ENCODE measurements at places on chromosomes 5 and 9.

DNA sequence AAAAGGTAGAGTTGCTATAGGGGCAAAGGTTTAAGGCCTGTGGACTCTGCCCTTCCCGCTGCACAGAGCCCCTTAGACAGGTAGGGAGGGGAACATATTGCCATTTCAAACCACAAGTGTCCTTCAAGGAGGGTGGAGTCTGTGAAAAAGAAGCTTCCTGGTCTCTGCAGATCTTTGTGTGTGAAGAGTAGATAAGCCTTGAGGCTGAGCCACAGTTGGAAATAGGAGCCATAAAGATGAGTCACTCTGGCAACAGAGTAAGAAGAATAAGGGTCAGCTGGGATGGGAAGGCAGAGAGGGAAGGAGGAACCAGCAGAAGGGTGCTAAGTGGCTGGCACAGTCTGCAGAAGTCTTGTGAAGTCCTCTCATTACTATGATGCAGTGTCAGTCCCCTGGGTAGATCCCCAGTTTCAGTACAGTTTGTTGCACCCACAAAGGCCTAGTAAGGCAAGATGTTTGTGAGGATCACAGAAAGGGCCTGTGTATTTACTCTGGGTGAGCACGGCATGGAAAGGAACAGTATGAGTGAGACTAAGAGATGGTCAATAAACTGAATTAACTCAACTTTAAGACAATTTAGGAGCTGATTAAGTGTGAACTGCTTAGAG lies 18.1 kb downstream of the GRXCR2 start:
- no peak for DNase-seq

DNA sequence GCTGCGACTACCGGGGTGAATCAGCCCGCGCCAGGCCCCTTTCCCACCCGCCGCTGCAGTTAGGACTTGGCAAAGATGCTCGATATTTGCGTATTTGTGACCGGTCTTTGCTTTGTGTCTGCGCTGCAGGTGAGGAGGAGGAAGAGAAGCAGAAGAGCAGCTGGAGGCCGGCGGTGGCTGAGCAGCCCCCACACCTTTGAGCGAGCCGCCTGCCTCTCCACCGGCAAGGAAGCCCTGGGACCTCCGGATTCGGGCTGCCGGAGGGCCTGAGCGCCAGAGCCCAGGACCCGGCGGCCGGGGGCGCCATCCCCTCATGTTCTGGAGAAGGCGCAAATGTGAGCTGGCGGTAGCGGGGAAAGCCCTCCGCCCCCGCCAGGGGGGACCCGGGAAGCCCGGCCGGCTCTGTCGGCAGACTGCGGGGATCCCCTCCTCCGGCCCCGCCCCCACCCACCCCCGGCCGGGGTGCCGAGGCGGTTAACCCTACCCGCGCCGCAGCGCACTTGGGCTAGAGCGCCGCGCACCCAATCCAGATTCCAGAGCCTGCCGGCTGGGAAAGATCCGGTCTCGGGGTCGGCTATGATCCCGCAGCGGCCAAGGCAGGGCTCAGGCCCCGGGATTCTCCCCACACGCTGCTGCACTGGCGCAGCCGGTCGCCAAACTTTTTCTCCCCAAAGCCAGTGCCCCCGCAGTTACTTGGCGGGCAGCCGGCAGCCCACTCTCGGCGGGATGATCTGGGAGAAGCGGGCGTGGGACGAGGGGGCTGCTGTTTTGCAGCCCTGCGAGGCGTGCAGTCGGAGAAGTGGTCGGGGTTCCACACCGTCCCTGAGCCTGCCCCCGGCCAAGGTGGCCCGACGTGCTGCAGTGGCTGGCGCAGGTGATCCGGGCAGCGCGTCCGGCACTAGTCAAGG lies 800 bp upstream of the KCNN2 start:
- no peak for DNase-seq

GRCh38 chr5:74316064-74316603 lies 324.4 kb downstream of the ENC1 start:
- no peak for DNase-seq

- DNase-seq = no peak
Observed at GRCh38 chr9:91220491-91221135, 141.1 kb downstream of the AUH start.

- no peak for DNase-seq
Observed at GRCh38 chr5:145396888-145397287, 438.3 kb downstream of the PRELID2 start.

GRCh38 chr5:98839469-98840383 lies 66.3 kb downstream of the RGMB start:
- DNase-seq = no peak

GRCh38 chr5:42874621-42875198 lies 63.0 kb upstream of the SELENOP start:
- DNase-seq = no peak

DNA sequence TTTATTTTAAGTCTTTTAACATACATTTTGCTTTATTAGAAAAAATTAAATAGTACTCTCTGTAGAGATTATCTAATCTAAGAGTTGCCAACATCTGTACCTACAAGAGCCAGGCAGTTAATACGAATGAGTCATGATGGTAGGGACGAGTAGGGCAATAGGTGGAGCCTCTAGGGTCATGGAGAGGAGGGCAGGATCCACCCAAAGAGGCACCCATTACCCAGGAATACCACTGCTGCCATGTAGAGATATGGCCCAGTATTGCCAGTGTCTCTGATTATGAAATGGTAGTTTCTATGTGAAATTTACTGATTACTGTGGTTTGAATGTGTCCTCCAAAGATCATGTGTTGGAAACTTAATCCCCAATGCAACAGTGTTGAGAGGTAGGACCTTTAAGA lies 170.4 kb downstream of the PIK3R1 start:
- no peak for DNase-seq

- DNase-seq = no peak
Observed at GRCh38 chr9:113509463-113509862, 45.9 kb downstream of the RGS3 start.

- DNase-seq = no peak
Observed at GRCh38 chr5:72920690-72921502, 34.9 kb upstream of the FCHO2 start.

GRCh38 chr5:88279584-88279983 lies 10.9 kb upstream of the TMEM161B start:
- no peak for DNase-seq

GRCh38 chr5:144206141-144206540 lies 35.5 kb downstream of the KCTD16 start:
- no peak for DNase-seq

DNA sequence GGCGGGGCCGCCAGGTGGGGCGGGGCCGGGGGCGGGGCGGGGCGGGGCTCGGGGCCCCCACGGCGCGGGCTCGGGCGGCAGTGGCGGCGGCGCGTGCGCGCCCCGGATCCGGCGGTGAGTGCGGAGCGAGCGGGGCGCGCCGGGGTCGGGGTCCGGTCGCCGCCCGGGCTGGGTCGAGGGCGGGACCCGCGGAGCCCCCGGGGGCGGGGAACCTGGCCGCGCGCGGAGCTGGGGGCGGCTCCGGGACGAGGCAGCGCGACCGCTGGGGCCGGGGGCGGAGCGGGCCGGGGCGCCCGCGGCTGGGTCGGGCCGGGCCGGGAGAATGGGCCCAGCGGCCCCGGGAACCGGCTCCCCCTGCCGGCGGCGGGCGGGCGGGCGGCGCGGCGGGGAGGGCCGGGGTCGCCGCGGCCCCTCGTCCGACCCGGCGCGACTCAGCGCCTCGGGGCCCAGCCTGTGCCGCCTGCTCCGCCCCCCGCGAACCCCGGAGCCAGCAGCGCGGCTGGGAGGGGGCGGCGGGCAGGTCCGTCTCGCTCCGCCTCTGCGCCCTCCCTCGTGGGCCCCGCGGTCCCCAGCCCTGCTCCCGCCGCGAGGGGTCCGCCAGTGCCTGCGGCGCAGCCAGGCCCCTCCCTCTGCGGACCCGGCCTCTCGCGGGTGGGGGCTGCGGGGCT lies 3.1 kb downstream of the EGFL7 start:
- no peak for DNase-seq

DNA sequence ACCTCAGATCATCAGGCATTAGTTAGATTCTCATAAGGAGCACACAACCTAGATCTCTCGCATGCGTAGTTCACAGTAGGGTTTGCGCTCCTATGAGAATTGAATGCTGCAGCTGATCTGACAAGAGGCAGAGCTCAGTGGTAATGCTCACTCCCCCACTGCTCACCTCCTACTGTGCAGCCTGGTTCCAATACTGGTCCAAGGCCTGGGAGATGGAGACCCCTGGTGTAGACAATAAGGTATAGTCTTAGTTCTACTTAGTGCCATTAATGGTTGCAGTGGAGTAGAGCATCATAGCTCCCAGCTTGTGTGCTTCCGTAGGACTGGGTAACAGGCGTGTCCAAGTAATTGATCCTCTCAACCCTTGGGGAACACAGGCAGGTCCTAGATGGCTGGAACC lies 70.4 kb upstream of the ANKRD55 start:
- DNase-seq = no peak

DNA sequence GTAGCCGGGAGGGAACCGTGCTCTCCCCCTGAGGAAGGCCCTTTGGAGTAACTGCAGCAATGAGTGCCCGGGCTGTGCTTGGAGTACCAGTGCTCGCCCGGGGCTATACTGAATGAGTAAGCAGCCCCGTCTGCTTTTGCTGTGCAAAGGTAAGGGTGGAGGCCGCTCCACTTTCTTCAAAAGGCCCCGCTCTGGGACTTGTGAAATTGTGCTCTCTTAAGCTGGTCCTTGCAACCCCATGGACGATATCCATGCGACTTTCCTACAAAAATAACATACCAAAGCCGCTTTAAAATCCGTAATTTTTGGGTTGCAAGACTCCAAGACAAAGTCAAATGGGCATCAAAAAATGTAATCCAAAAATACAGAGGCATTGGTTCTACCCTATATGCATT lies 578 bp upstream of the TNFAIP8 start:
- no peak for DNase-seq

Measured in stimulated activated CD4-positive, alpha-beta T cell treated with anti-CD3 and anti-CD28 coated beads, Interleukin-1b, Interleukin-23, amount 100 ng/mL, for 24 hours (primary cell).